ENCODE measurements at places on chromosomes 2 and 18.

- DNase-seq: no peak
Observed at GRCh38 chr18:74745633-74746403, 148.1 kb downstream of the ZNF407 start.

- DNase-seq: no peak
Observed at GRCh38 chr2:75186821-75187220, 12.5 kb downstream of the TACR1 start.

GRCh38 chr2:74080346-74080745 is 67.4 kb downstream of the BOLA3 start:
- DNase-seq: peak; percentile 81

DNA sequence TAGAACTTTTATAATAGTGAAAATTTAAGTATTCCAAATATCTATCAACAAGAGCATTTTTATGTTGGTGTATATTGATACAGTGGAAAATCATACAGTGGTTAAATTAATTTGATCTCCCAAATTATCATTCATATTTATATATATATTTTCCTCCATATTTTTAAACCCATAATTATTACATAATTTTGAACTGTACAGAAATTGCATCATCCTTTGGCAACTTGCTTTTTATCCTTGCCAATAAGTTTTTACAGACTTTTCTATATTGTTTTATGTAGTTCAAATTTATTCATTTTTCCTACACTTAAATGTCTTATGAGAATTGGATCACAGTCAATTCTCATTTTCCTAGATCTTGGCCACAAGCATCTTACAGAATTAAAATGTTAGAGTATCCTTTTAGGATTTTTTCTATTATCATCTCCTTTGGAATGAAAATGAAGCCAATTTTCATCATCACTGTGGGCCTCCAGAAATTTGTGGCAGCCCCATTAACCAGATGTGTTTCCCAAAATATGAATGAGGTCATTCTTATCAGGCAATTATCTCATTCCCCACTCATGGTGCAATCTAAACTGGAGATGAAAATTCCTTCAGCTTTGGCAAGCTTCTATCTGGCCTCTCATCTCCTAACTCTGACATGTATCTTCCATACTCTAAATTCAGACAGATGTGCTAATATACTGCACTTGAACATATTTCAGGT is 94.2 kb upstream of the DLGAP1 start:
- no peak for DNase-seq

DNA sequence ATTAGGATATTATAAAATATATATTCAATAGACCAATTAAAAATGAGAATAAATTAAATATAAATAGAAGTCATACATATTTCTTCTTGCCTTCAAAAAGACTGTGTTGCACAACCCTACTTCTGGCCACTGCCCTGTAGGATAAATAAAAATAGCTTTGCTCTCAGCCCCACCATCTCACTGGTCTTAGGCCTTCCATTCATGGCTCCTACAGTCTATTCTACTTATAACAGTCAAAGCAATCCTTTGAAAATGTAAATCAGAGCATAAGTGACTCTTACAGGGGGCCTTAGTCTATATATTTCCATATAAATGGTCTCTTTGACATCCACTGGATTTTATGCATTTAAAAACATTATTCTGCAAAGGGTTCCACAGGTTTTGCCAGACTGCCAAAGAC is 72.9 kb downstream of the KLF7 start:
- no peak for DNase-seq

- DNase-seq: no peak
Observed at GRCh38 chr2:235500761-235501672, 7.2 kb downstream of the AGAP1 start.

GRCh38 chr2:61980758-61981157 is 75.3 kb downstream of the COMMD1 start:
- DNase-seq: no peak

GRCh38 chr18:77422974-77423867 is 173.6 kb downstream of the GALR1 start:
- peak; percentile 13 for DNase-seq

- no peak for DNase-seq
Observed at GRCh38 chr18:27921904-27922751, 254.8 kb downstream of the CDH2 start.

DNA sequence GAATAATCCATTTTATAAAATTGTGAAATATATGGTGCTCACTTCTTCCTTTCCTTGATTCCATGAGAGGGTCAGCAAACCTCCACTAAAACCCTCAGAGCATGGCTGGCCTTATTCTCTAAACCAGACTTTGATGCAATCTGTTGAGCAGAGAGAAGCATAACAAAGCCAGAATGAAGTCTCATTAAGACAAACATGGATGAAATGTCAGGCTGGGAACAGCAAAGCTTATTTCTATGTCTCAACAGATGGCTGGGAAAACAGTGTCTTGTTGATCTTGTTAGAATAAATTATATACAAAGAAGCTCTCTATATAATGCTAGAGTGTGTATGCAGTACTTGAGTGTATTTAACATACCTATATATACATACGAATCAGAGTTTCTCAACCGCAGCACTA is 227.1 kb upstream of the LYPD1 start:
- no peak for DNase-seq

- no peak for DNase-seq
Observed at GRCh38 chr2:54310311-54310710, 54.3 kb upstream of the TSPYL6 start.

- no peak for DNase-seq
Observed at GRCh38 chr2:230899786-230900185, 25.3 kb downstream of the GPR55 start.

DNA sequence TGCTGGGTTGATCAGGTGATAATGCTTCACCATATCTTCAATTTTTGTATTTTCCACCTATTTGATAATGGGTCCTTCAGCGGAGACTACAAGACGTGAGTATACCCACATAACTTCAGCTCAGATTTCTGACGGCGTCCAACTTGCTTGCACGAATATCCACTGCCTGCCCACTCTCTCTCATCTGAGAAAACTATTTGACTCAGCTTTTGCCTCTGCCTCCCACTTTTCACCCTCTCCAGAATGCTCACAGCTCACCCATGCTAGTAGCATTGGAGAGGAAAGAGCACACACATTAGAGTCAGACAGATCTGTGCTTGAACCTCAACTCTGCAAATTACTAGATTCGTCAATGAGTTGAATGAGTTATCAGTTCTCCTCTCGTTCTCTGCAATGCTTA is 166.8 kb downstream of the BCL2 start:
- no peak for DNase-seq

DNA sequence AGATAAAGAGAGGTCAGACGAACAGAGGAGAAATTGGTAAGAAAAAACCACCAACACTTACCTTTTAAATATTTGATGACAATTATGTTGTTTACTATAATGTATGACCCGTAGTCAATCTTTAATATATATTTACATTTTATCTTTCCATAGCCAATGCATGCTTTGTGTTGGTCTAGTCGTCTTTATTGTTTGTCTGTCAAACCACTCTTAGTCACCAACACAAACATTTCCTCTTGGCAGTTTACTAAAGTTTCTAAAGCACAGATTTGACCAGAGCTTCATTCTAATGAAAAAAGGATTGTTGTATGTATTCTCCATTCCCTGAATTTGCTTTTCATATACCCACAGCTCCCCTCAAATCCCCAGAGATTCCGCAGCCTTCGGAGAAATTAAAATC is 784.7 kb upstream of the PIK3C3 start:
- no peak for DNase-seq

GRCh38 chr2:221347471-221347870 is 224.6 kb downstream of the EPHA4 start:
- peak; percentile 45 for DNase-seq

- DNase-seq: peak; percentile 44
Observed at GRCh38 chr2:136115183-136115761, 2.7 kb downstream of the CXCR4 start.

- DNase-seq: no peak
Observed at GRCh38 chr2:28779001-28779400, 27.4 kb downstream of the PPP1CB start.

GRCh38 chr2:235046589-235046988 is 94.8 kb downstream of the SH3BP4 start:
- peak; percentile 50 for DNase-seq

DNA sequence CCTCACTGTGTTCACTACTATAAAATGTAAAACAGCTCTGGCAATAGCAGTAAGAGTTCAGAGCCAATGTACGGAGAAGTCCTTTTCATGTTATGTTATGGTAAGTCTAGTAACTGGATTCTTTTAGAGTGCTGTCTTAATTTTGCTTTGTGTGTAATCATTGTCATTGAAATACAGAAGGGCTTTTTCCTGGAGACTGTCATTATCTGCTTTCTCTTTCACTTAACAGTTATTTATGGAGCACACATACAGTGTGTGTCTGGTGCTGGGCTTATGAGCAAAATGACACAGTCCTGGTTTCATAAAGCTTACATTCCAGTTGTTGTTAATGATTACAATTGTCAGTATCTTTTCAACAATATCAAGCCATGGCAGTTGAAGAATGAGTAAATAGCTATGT is 95.5 kb downstream of the CCDC102B start:
- no peak for DNase-seq

DNA sequence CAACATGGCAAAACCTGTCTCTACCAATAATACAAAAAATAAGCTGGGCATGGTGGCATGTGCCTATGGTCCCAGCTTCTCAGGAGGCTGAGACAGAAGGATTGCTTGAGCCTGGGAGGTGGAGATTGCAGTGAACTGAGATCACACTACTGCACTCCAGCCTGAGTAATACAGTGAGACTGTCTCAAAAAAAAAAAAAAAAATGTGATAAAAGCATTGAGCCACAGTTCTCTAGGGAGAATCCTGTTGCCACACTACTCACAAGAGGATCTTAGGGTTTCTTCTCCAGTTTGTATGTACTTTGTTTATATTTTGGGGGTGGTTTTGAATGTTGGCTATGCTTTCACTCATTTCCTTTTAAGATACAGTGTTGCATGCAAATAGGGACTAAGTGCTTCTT is 62.0 kb downstream of the TMEM185B start:
- DNase-seq: no peak

DNA sequence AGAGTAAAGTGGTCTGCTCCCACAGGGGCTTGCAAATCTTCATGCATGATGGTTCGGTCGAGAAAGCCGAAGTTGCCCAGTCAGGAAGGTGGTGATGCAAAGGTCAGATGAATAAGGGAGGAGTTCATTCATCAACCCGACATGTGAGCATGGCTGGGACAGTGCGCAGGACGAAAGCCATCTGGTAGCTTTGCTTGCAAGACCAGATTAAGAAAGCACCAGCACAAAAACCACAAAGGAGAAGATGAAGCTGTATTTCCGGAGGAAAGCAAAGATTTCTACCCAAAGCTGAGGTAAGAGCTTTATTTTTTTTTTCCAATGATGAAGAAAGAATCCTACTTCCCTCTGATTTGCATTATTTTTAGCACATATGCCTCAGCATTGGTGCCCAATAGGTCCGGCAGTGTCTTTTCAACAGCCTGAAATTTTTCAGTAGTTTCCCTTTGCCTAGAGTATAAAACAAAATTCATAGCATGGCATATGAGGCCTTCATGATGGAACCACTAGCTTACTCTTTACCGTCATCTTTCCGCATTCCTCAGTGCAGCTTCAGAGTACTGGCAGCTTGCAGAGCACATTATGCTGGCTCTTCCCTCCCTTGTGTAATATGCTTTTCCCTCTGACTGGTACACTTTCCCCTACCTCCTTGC is 112.0 kb upstream of the THOC1 start:
- DNase-seq: peak; percentile 96

DNA sequence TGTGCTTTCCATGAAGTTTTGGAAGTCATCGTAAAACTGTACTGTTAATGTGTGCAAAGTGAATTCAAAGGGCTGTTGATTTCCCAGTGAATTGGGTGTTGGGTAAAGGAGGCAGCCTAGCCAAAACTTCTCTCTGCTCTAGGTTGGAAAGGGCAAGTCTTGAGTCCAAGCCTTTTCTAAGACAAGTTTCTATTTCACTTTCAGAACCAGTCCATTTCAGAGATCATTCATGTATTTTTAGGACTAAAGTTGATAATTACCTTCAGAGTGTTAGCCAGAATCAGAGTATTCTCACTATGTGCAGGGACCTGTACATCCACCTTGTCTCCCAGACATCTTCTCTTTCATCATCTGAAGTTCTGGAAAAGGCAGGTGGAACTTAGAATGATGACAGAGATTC is 636.1 kb upstream of the KLHL29 start:
- no peak for DNase-seq

GRCh38 chr2:70498054-70498453 is 55.6 kb downstream of the TGFA start:
- DNase-seq: no peak

GRCh38 chr18:55252901-55253300 is 293.6 kb upstream of the CCDC68 start:
- no peak for DNase-seq

DNA sequence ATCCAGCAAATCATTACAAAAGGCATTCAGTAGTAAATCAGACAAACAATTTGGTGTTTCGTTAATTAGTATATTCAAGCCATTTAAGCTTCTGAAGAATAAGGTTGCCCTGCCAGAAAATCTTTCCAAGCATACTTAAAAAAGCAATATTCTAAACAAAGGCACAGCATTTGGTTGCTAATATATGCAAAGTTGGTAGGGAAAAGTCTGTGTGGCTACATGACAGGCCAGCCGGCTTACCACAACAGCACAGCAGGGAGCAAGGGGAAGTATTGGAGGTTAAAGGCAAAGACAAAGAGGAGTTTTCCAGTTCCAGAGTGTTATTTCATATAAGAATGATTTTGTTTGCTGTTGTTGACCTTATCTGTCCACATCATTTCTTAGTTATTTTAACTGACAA is 282.3 kb downstream of the MBD5 start:
- DNase-seq: no peak

GRCh38 chr2:54524226-54524991 is 68.3 kb downstream of the SPTBN1 start:
- DNase-seq: peak; percentile 71

DNA sequence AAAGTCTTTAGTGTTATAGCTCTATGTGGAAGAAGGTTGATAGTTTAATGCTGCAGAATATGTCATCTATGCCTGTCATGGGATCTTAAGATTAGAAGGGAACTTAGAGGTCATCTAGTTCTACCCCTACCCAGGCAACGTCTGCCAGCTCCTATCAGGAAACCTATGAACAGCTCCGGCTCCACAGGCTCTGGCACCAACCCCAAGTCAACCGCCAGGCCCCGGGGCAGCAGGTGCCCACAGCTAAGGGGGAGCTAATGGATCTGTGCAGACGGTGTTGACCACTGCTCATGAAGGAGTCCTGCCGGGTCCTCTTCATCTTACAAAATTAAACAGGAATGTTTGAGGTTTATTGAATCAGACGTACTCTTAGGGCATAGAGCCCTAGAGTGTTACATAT is 440.8 kb upstream of the KLHL29 start:
- DNase-seq: no peak

GRCh38 chr2:188187726-188188125 is 103.9 kb upstream of the GULP1 start:
- no peak for DNase-seq

GRCh38 chr18:24923138-24923537 is 428.8 kb downstream of the ZNF521 start:
- no peak for DNase-seq

GRCh38 chr2:102585847-102586404 is 33.4 kb upstream of the SLC9A2 start:
- DNase-seq: no peak

DNA sequence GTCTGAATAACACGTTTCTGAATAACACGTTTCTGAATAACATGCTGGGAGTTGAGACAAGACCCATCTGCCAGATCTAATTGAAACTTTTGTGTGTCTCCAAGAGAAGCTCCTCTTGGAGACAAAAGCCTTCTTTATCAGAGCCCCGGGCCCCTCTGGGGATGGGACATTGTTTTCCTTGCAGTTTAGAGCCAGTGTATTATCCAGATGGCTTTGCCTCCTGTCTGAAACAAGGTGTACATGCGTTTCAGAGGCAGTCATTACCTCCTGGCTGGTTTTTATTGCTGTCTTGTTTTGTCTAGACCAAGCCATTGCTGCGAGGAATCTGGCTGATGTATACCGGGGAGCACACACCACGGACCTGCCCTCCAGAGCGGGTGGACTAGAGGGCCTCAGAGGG is 7.8 kb downstream of the FOSL2 start:
- DNase-seq: peak; percentile 4
